NCI-H1436 (cell line): ENCODE measurements at places on chromosomes 1 and 21.
A peak's percentile ranks its signal among the peaks of the same experiment; 100 is the strongest.

DNA sequence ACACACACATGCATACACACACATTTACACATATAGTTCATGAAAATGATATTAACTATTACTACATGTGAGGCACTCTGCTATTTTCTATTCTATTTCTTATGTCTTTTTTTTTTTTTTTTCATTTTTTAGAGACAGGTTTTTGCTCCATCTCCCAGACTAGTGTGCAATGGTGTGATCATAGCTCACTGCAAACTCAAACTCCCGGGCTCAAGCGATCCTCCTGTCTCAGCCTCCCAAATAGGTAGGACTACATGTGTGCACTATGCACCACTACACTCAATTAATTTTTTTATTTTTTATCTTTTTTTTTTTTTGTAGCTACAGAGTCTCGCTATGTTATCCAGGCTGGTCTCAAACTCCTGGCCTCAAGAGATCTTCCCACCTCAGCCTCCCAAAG, 48.8 kb upstream of the RAB4A start:
- no peak for DNase-seq

- DNase-seq, result no peak
These were observed 40.2 kb upstream of the PARP1 start for GRCh38 chr1:226447932-226448665.

- no peak for DNase-seq
These were observed 4.7 kb downstream of the DDI2 start for GRCh38 chr1:15621975-15622374.

DNA sequence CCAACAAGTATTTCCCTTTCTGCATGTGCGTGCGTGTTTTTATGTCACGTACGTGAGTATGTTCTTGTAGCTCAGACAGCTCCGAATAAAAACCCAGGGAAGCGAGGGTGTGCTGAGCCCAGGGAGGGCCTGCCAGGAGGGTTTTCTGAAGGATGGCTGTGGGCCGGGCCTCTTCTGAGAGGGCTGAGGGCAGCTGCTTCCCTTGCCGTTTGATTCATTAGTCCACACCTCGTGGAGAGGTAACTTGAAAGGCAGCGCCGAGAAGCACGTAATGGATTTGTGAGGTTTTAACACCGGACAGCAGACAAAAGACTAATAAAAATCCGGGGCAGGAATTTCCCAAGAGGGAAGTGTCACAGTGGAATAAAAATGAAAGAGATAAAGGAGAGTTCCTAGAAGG, 29.5 kb downstream of the CD247 start:
- DNase-seq, result no peak

- DNase-seq, result no peak
These were observed 2.6 kb downstream of the USP24 start for GRCh38 chr1:55212349-55213150.

DNA sequence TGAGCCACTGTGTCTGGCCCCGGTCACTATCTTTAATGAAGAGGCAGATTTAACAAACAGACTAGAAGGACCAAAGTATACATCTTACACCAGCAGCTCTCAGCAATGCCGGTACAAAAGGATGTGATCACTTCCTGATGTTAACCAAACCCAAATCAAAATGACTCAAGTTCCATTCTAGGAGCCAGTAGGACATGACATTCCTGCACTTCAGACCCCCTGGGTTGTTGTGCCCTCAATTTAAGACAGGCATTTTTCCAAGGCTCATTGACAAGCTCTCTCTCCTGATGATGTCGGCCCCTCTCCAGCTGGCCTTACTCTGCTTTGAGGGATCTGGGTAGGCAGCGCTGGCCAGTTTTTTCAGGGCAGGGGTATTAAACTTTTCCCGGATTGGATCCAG, 35.1 kb downstream of the YARS1 start:
- DNase-seq, result no peak

DNA sequence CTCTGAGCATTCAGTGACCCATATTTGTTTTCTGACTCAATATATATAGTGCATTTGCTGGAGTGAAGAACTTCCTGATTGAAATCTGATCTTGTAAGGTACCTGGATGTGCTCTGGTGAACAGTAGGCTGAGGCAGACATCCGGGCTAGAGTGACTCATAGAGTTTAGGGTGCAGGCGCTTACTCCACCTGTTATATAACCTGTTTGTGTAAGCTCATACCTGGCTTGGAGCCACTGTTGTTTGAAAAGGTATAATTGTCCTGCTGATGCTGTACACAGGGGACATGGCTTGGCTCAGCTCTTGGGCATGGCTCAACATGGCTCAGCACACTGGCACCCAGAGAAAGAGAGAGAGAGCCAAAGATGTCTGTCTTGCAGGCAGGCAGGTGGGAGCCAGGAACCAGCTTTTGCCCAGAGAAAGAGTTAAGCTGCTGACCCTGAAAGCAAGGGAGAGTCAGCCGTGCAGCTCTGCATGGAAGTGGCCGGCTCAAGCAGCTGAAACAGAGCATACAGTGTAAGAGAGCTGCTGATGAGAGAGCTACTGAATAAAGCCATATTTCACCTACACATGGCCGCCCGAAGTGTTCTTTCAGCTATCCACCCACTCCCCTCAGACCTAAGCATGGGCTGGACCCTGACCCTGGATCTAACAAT, 43.2 kb downstream of the GJA5 start:
- DNase-seq, result no peak

- no peak for DNase-seq
These were observed 19.0 kb downstream of the RRP1 start for GRCh38 chr21:43808367-43808766.

GRCh38 chr1:216580538-216581057, 142.6 kb downstream of the ESRRG start:
- DNase-seq, result no peak

DNA sequence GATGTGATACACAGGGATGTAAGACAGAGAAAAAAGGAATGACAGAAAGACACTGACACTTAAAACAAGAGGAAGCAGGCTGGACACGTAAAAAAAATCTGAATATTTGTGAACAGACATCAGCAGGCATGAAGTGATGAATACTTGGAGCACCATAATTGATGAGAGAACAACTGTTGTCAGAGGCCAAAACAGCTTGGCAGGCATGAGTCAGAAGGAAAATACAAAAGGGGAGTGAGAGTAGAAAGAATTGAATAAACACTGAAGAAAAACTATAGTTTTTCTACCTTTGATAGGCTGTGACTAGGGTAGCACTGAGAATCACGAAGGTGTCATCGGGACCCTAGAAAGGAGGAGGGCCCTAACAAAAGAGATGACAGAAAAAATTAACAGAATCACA, 21.6 kb upstream of the GUCA2A start:
- DNase-seq, result no peak

DNA sequence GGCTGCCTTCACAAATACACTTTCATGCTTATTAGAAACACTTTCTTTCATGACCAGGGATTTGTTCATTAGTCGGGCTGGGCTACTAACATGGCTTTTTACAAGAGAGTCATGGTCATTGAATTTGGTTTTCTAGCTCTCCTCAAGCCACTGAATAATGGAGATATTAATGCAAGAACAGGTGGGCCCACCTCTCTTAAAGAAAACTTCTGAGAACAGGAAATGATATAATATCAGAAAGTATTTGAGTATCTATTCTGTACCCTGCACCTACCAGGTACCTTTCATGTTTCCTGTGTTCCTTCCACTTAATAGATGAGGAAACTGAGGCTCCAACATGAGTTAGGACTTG, 90.0 kb downstream of the TRABD2B start:
- DNase-seq, result no peak

DNA sequence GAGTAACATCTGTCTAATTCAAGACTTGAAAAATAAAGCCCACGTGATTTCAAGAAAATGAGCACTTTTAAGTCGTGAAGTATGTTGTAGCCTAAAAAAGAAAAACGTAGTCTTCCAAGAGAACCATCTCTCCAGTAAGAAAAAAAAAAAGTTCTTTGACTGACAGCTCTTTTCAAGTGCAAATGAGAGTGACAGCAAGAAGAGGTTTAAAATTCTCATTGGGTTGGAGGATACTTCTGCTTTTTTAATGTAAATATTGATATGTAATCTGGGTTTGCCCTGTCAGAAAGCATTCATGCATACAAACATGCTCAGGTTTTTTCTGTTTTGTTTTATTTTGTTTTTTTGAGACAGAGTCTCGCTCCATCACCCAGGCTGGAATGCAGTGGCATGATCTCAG, 32.3 kb upstream of the PRDM2 start:
- no peak for DNase-seq

GRCh38 chr1:1463312-1463711, 8.3 kb upstream of the ATAD3B start:
- DNase-seq, result no peak

DNA sequence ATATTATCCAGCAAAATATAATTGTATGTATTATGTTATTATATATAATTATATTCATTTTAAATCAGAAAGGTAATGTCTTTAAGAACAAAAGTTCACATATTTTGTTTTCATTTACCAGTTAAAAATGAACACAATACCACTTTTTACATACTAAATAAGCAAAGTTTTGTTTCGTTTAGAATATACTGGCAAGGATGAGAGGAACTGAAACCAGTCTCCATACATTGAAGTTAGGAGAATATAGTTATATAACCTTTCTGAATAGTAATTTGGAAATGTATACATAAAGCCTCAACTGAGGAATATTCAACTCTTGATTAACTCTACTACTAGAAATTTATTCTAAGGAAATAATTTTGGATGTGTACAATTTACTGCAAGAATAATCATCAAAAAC, 110.5 kb downstream of the ZNF644 start:
- no peak for DNase-seq

- DNase-seq, result no peak
These were observed 81.6 kb upstream of the SSX2IP start for GRCh38 chr1:84771895-84772294.

DNA sequence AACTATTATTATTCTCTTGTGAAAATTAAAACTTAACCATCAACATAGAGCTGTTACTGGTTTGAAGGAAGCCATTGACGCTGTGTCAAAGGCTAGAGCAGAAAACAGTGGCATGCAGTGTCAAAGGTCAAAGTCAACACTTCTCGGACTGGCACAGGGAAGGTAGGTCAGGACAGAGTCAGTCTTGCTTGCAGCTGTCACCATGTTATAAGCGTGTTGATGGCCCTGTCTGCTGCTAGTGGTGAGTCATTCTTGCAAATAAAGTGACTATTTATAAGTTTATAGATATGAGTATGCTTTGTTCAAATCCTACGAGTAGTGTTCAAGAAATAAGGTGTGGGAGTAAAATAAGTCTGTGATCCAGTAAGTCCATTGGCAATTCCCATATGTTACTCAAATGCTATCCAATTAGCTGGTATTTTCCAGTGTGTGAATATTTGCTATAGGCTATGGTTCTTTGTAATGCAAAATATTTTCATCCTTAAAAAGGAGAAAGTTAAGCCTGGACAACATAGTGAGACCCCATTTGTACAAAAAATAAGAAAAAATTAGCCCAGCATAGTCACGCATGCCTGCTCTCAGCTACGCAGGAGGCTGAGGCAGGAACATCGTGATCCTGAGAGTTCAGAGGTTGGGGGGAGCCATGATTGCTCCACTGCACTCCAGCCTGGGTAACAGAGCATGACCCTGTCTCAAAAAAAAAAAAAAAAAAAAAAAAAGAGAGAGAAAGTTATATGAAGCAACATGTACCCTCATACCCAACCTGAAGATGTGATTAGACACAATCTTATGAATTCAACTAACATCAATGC, 26.3 kb upstream of the TINAGL1 start:
- no peak for DNase-seq

- no peak for DNase-seq
These were observed 20.7 kb upstream of the MFSD2A start for GRCh38 chr1:39933956-39934941.

GRCh38 chr1:6294890-6295556, 34.1 kb upstream of the GPR153 start:
- DNase-seq, result no peak

- DNase-seq, result no peak
These were observed 4.0 kb downstream of the FTCD start for GRCh38 chr21:46151261-46151988.

GRCh38 chr1:154559466-154560044, 1.1 kb upstream of the UBE2Q1 start:
- DNase-seq, result peak; percentile 87

GRCh38 chr1:244665771-244666217, 12.9 kb downstream of the DESI2 start:
- no peak for DNase-seq

GRCh38 chr1:150109586-150109985, 40.1 kb upstream of the PLEKHO1 start:
- DNase-seq, result no peak

GRCh38 chr1:201280884-201281283, 2.4 kb upstream of the PKP1 start:
- DNase-seq, result no peak

DNA sequence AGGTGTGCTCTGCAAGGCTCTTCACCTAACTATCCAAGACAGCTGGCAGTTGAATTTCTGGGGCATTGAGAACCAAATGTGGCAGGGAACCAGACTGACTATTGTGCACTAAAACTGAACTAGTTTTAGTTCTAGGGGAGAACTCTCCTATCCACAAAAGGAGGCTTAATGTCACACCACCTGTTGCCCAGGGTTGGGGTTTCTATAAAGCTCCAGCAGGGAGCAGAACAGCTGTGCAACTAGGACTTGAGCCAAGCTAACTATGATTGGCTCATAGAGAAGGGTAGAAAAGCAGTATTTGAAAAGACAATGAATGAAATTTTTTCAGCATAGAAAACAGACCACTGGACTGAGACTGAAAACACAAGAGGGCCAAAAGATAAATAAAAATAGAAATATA, 53.3 kb upstream of the FGGY start:
- no peak for DNase-seq

DNA sequence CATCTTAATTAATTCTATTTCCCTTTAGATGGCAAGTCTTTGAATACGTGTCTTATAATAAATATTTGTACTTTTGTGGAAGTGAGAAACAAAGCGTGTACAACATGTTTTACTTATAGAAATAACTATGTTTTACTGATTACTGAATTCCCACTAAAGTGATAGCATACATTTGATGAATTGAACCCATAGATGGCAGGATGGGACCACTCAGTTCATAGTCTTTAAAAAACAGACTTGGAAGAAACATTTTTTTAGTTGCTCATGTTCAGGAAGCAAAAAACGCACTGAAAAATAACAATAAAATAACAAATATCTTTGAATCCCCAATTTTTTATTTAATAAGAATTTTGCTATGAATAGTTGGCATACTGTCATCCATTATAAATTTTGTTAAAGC, 507.1 kb upstream of the ZRANB2 start:
- peak; percentile 21 for DNase-seq

GRCh38 chr1:231553320-231553719, 24.9 kb downstream of the TSNAX start:
- no peak for DNase-seq

GRCh38 chr1:77571642-77572041, 110.8 kb downstream of the ZZZ3 start:
- no peak for DNase-seq
